ENCODE measurements at places on chromosomes 4 and X. TPM values are rescaled to one million over a fixed set of nuclear protein-coding genes. Genes with fewer than 3 reads are reported as not detected.

DNA sequence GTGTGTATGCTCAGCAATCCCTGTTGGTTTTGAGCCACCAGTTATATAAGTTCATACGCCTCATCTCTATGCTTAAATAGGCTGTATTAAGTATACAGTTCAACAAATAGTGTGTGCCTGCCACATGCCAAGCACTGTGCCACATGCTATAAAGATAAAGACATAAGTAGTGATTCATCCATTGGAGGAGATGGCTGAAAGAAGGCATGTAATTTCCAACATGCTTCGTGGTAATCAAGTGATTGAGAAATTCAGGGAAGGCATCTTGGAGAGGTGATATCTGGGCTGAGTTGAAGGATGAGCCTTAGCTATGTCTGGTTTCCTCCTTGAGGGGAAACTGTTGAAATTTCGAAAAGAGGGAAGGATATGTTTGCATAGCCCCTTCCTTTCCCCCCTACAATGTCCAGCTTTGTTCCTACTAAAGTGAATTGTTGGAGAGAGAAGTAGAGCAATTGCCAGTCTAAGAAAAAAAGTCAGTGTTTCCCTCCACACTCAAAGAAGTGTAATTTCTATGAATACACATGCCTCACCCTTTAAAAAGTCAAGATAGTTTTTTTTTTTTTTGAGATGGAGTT lies 96.5 kb downstream of the ARHGAP10 start:
- DNase-seq = no peak

The DKC1 gene
- 94.0 TPM for total RNA-seq

The NAA11 gene
- total RNA-seq = not detected

The GATA1 gene
- total RNA-seq = not detected

The GSX2 gene
- total RNA-seq = 23.9 TPM

DNA sequence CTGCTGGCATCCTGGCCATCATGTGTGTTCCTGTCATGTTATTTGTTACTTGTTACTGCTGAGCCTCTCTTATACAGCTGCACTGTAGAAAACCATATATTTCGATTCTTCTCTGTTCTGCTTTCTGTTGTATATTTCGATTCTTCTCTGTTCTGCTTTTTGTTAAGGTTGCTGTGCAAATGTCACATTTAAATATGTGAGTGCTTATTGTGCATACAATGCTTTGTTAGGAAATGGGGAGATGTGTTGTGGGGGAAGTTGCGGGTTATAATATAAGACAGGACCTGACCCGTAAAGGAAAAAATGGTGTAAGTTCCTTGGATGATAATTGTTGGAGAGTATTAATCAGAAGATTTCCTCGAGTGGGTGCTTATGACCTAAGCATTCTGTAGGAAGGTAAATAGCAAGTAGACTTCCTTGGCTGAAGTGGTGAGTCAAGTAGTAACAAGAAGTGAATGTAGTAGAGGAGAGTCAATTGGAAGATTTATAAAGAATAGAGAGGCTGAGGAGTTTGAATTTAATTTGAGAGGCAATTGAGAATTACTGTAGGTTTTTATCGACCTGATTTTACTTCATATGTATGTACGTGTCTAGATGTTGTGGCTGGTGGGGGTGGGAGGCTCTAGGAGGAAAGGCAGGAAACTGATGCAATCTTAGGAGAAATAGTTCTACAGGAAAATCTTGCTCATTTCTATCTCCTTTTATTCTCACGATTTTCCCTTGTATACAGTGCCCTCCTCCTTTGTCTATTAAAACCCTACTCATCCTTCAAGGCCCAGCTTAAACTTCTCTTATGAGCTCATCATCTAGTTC lies 8.5 kb downstream of the OGT start:
- DNase-seq = peak; percentile 46

The TRAM1L1 gene
- total RNA-seq = not detected

- DNase-seq = no peak
These were observed 205.2 kb downstream of the SOWAHB start for GRCh38 chr4:76692761-76693160.

The USP17L20 gene
- not detected for total RNA-seq

The TLR7 gene
- 0.86 TPM for total RNA-seq

The METAP1 gene
- 95.4 TPM for total RNA-seq

GRCh38 chrX:118593407-118593806 lies 97.8 kb downstream of the DOCK11 start:
- peak; percentile 51 for DNase-seq

The FREM3 gene
- not detected for total RNA-seq

The MAGEB10 gene
- total RNA-seq = not detected

- DNase-seq = no peak
These were observed 12.9 kb downstream of the CD40LG start for GRCh38 chrX:136660896-136661295.

The MSANTD1 gene
- 1.0 TPM for total RNA-seq

GRCh38 chr4:144948009-144948408 lies 150.0 kb downstream of the ANAPC10 start:
- DNase-seq = no peak

The USP17L17 gene
- total RNA-seq = not detected

Data from Karpas-422 (cell line).